Activated CD4-positive, alpha-beta T cell treated with anti-CD3 and anti-CD28 coated beads, Interleukin-2, amount 10 ng/mL, durations not matched to agents 24 days and 14 days (primary cell): ENCODE measurements at places on chromosomes 5 and 9.
A peak's percentile ranks its signal among the peaks of the same experiment; 100 is the strongest.

DNA sequence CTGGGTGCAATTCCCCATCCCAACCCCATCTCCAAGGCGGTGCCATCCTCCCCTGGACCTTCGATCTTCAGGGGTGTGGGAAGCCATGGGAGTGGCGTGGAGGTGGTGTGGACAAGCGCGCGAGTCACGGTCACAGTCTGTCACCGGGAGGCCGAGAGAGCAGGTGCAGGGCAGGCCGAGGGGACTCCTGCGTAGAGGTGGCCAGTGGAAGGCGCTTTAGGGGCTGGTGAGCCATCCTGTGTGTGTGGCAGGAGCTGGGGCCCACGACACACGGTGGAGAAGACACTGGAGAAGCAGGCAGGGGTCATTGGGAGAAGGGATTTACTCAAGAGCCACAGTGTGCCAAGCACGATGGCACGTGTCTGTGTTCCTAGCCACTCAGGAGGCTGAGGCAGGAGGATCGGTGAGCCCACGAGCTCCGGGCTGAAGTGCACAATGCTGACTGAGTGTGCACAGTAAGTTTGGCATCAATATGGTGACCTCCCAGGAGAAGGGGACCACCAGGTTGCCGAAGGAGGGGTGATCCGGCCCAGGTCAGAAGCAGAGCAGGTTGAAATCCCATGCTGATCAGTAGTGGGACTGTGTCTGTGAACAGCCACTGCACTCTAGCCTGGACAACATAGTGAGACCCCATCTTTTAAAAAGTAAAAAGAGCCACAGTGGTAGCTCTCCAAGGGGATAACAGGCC lies 145.1 kb upstream of the PHYKPL start:
- no peak for DNase-seq

DNA sequence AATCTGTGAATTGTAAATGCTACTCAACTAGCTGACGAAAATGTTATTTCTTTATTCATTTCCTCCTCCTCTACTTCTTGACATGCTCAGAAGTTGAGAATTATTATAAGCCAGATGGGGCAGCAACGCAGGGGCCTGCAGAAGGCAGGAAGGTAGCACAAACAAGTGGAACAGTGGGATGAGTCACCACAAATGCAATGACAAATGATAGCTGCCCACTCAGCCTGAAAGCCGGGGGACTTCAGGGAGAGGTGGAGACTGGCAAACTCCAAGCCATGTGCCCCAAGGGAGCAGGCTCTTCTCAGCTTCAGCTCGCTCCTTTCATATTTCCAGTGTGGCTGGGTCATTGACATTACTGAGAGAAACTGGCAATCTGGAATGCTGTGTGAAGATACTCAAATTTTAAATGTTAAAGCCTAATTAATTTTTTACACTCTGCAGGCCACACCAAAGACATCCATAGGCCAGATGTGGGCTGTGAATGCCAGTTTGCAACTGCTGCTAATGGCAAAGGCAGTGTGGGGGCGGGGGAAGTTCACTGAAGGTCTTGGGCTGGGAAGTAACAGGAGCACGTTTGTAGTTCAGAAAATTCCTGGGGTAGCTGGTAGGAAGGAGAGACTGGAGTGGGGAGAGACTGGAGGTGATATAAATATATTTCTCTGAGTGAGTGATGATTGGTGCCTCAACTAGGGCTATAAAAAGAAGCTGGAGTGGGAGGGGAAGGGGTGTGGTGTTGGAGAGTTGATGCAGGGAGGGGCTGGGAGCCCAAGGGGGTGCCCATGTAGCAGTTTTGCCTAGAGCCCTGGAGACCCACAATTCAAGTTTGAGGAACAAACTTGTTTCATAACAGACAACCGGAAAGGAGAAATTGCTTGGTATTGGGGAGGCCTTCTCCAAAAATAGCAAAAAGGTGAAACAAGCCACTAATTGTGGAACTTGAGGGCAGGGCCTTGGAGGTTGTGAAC lies 20.8 kb upstream of the ADRB2 start:
- no peak for DNase-seq

GRCh38 chr9:114077162-114077837 lies 800 bp downstream of the AMBP start:
- no peak for DNase-seq

DNA sequence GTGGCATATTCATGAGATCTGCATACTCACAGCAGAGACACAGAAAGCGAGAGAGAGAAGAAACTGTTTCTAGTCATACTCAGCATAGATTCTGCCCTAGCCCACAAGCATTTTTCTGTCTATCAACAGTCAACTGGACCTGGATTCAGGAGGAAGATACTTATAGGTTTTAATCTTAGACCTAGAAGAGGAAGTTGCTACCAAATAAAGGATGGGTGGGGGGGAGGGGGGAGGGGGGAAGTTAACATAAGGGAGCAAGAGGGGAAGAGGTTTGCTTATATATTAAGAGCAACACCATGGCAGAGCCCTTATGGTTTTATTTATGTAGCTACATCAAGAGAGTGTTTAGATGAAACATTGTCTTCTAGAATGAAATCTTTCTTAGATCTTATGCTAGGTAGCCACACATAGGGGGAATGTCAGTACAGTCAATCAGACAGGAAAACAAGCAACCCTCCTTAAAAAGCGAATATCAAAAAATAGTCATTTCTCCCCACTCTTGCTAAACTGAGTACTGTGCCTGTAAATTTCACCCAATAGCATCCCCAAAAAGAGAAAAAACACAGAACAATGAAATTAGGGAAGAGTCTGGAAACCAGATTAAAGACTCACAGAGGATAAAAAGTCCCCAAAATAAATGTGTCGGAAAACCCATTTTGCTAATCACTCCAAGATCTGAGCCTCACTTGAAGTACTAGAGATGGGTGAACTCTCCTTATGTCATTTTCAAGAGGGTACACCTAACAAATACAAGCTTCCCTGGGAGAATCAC lies 192.7 kb upstream of the NR4A3 start:
- no peak for DNase-seq

DNA sequence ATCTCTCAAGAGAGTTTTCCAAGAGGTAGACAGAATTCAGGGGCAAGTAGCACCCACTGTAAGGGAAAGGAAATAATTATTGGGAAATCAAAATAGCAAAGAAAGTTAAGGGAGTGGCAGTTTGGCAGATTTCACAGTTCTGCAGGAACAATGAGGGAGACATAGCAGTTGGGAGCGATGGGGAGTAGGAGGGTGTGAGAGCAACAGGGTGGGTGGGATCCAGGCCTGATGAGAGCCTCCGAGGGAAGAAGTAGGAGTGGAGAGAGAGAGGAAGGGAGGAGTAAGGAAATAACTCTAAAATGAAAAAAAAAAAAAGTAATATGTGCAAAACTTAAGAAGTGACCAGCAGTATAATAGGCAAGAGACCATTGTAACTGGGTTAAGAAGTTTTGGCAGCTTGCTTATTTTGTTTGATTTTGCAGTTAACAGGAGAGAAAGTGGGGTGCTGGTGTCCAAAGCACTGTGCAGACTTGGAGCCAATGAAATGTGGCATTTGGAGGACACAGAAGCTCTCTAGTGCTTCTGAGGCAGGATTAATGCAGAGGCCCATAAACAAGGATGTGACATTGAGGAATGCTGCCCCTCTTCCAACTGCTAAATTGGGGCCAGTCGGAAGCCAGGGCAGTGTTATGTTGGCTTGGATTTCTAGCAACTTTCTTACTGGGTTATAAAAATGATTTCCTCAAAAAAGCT lies 10.2 kb downstream of the TNFAIP8 start:
- DNase-seq, result no peak

DNA sequence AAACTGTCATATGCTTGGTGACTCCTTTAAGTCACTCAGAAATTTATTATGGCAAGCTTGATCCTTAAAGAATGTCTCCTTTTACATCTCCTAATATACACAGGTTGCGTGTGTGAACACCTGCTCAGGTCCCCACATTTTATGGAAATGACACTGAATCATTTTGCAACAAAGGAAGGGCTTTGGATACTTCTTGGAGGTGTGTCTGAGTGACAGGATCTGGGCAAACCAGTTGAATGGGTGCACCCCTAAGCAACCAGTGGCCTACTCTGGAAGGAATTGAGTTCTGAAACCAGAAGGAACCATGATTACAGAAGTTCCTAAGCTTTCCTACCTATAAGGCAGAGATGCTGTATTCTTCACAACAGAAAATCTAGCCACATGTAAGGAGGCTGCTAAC lies 483.9 kb upstream of the KLF4 start:
- no peak for DNase-seq

- peak; percentile 71 for DNase-seq
Measured at GRCh38 chr5:141617682-141618029, 1.1 kb downstream of the DIAPH1 start.

GRCh38 chr5:112885001-112885400 lies 23.9 kb downstream of the SRP19 start:
- DNase-seq, result no peak
